ENCODE measurements at places on chromosomes 3 and 15.

GRCh38 chr3:50519471-50520089 lies 16.1 kb upstream of the CACNA2D2 start:
- DNase-seq = peak; percentile 74

GRCh38 chr3:53671192-53671960 lies 174.8 kb downstream of the CHDH start:
- DNase-seq = no peak

GRCh38 chr3:46958467-46959160 lies 17.9 kb downstream of the CCDC12 start:
- DNase-seq = no peak

GRCh38 chr3:181622365-181622764 lies 89.4 kb upstream of the SOX2 start:
- DNase-seq = no peak

- DNase-seq = no peak
These were observed 169.2 kb upstream of the SLC2A2 start for GRCh38 chr3:171195686-171196085.

Measured in B cell (primary cell).